ENCODE measurements at places on chromosomes 3 and 15.
A peak's percentile ranks its signal among the peaks of the same experiment; 100 is the strongest.

- DNase-seq = no peak
These were observed 14.9 kb downstream of the PSTPIP1 start for GRCh38 chr15:77009646-77010311.

- no peak for DNase-seq
These were observed 1.2 kb downstream of the GPR176 start for GRCh38 chr15:39918688-39919385.

GRCh38 chr15:36545467-36545992 lies 33.9 kb upstream of the CDIN1 start:
- no peak for DNase-seq

GRCh38 chr3:17329927-17330326 lies 412.5 kb downstream of the TBC1D5 start:
- no peak for DNase-seq

GRCh38 chr3:55622116-55622515 lies 135.0 kb upstream of the WNT5A start:
- no peak for DNase-seq

DNA sequence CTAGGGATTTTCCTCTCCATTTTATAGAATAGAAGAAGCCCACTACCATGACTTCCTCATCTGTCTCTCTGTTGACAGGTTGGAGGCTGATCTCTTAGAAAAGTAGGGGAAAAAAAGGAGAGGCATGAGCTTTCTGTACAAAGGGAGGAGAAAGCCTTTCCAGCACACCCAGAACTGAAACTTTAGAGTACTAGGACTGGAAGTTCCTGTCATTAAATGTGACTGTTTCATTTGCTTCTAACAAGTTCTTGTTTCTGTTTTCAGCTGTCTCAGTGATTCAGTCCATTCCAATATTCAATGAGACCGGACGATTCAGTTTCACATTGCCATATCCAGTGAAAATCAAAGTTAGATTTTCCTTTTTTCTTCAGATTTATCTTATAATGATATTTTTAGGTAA lies 39.0 kb downstream of the INTS14 start:
- no peak for DNase-seq

- no peak for DNase-seq
These were observed 280.3 kb downstream of the ZPLD1 start for GRCh38 chr3:102715030-102715697.

DNA sequence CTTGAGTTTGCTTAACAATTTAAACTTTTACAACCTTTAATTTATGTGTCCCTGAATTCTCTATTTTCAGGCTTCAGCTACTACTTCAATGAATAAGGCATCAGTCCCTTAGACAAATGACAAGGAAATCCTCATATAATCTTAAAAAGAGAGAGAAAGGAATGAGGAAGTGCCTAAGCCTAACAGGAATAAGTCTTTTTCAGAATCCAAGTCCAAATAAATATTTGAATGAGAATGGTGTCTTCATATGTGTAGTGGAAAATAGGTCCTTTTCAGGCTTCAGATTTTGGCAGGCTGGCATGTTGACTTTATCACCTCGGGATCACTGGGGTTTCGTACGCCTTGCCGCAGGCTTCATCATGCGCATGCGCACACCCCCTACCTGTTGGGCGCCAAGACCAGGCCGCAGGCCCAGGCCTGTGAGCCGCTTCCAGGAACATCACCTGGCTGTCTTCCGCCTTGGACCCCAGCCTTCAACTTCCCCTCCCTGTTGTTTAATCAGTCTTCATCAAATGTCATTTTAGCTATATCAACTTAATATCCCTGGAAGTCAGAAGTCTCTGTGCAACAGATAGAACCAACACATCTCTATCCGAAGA lies 334.5 kb downstream of the SOX2 start:
- no peak for DNase-seq

GRCh38 chr15:98751767-98752166 lies 103.4 kb downstream of the IGF1R start:
- DNase-seq = no peak

DNA sequence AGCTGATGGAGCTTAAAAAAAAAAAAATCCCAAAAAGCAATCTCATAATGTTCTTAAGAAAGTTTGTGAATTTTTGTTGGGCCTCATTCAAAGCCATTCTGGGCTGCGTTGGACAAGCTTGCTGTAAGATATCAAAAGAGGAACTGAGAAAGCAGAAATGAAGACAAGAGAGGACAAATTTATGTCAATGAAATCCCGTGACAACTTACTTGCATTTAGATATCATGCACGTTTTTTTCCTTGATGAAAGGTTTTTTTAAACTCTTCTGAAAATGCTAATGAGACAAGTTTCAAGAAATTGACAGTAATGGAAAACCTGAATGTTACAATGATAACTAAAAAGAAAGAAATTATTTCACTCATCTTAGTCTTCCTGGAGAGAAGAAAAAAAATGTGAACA lies 662.9 kb downstream of the SQOR start:
- DNase-seq = no peak

- no peak for DNase-seq
These were observed 80.6 kb downstream of the ARIH1 start for GRCh38 chr15:72554471-72555425.

- DNase-seq = peak; percentile 5
These were observed 38.9 kb downstream of the RYK start for GRCh38 chr3:134211797-134212196.

- DNase-seq = no peak
These were observed 11.1 kb upstream of the MBNL1 start for GRCh38 chr3:152257563-152258035.

- DNase-seq = no peak
These were observed 1141.0 kb downstream of the IGSF11 start for GRCh38 chr3:117893638-117894037.

GRCh38 chr3:122301063-122301462 lies 24.0 kb upstream of the CSTA start:
- no peak for DNase-seq

- no peak for DNase-seq
These were observed 46.1 kb downstream of the AGBL1 start for GRCh38 chr15:86125775-86126174.

DNA sequence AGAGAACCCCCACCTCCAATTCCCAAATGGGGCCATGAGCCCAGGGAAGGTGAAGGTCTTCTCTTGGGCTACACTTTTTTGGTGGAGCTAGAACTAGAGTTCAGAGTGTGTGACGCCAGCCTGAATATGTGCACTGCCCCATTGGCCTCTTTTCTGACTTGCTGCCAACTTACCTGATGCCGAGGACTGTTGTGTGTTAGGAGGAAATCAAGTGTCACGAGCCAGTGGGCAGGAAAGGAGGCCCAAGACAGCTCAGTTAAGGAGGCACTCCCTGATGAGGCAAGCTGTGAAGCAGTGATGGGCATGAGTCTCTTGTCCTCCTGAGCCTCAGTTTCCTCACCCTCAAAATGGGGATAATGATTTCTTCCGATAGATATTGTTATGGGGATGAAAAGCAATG lies 107.8 kb downstream of the ANP32A start:
- DNase-seq = no peak

GRCh38 chr15:73524919-73525318 lies 82.0 kb downstream of the REC114 start:
- DNase-seq = no peak

- DNase-seq = peak; percentile 62
These were observed 154.1 kb downstream of the LIPC start for GRCh38 chr15:58585693-58586443.

- DNase-seq = no peak
These were observed 114.3 kb downstream of the PPM1L start for GRCh38 chr3:160870327-160870726.

DNA sequence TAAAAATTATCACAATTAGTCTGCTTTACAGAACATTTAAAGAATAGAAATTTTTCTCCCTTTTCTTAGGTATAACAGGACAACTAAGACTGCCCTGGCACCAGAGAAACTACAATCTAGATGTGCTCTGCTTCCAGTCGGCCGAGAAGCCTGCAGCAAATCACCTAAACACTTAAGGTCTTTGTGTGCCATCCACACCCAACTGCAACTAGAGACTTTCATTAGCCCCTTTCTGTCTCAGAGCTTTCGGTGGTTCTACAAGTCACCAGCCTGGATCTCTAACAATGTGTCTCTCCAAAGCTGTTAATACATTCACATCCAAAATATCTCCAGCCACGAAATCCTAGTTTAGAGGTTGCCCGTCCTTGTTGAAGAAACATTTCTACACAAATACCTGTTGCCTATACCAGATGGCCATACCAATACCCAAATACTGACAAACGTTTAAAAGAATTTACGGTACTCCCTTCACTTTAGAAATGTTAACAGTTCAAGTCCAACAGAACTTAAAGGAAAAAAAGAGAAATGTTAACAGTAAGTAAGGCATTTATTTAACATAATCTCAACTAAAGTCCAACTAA lies 6.7 kb downstream of the PRC1 start:
- peak; percentile 18 for DNase-seq

DNA sequence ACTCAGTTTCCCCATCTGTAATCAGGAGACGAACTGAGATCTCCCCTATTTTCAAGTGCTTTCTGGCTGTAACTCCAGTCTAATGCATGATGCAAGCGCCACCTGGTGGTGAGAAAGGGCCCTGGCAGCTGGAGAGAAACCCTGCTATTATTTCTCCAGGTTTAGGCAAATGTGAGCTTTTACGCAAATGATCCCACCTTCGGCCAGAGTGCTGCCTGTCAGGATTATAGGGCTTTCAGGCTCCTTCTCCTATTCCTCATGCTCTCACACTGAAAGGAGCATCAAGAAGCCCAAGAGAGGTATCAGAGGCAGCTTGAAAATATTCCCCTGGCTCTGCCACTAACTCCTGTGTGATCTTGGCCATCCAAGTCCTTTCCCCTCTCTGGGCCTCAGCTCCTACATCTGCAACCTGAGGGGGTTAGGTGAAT lies 93.9 kb upstream of the RASGRF1 start:
- DNase-seq = peak; percentile 46

DNA sequence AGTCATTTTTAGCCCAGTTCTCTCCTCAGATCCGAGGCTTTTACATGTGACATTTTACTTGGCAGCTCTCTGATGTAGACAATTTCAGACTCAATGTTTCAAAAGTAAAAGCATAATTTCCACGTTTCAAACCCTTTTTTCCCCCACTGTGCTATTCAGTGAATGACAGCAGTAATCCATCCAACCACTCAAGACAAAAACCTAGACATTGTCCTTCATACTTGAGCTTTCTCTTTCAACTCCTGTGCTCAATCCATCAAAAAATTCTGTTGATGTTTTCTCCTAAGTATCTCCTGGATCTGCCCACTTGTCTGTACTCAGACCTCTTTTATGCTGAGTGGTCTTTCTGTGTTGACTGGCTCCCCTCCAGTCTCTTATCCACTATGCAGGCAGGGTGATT lies 214.7 kb downstream of the CHL1 start:
- no peak for DNase-seq

DNA sequence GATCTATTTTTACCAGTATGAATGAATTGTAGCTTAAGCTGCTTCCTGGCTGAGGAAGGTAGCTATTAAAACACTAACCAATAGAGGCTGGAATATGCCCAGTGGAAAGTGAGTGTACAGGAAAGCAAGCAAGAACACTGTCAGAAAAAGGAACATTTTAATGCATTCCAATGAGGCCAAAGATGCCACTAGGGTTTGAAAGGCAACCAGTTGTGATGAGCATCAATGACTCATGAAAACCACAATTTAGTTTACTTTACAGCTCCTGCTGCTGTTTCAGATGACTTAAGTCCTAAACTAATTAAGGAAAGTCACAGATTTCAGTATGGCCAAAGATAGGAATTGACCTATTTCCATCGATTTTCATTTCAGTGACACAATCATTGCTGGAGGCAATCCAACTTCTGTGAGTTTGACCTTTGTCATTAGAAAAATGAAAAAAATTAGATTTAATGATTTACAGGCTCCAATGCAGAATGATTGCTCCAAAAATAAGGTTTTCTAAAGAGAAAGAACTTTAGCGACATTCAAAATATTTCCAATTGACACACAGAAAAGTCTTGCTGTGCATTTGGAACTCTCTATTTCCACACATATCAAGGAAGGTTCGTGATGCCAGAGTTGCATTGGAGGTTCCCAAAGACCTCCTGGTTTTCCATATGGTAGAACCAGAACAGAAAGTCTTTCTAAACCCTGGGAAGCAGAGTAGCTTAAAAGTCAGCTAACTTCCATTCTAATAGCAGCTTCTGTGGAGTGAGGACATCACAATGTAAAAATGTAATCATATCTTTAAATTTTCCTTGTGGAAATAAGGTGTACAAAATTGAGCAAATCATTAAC lies 103.0 kb downstream of the SUCNR1 start:
- DNase-seq = no peak

DNA sequence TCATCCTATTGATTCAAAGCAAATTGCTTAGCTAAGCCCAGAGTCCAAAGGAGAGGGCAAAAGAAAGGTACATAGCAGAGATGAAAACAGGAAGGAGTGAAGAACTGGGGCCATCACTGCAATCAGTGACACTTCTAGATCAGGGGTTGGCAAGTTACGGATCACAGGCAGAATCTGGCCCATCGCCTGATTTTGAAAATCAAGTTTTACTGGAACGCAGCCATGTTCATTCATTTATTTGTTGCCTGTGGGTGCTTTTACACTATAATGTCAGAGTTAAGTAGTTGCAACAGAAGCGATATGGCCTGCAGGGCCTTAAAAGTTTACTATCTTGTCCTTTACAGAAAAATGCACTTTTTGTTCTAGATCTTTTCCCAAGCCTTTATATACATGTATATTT lies 271.7 kb upstream of the TOPAZ1 start:
- no peak for DNase-seq

DNA sequence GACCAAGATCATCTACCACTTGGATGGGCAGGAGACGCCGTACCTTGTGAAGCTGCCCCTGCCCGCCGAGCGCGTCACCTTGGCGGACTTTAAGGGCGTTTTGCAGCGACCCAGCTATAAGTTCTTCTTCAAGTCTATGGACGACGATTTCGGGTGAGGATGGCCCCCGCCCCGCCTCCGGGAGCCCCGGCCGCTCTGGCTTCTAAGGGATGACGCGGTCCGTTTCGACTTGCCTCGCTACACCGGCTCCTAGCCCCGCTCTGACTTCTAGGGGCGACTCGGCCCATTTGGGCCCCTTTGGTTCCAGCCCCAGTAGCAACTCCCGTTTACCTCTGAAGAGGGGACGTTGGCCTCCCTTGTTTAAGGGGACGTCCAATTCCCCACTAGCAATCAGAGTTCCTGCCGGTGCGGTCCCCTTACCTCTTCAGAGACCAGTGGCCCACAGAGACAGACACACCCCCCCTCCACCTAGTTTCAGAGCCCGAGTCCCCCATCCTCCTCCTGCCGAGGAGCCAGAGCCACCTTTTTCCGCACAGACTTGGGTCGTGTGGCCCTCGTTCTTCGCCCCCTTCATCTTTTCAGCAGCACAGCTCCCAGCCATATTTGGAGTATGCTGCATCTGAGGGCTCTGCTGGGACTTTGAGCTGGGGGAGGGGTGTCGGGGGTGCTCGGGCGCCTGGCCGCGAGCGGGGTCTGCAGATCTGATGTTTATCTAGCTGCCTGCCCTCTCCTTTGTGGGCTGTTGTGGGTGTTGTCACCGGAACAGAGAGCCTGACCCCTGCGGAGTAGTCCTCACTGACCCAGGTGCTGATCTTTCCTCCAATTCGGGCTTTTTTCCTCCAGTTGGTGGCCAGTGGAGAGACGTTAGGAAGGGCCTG lies 706 bp downstream of the DVL3 start:
- no peak for DNase-seq

DNA sequence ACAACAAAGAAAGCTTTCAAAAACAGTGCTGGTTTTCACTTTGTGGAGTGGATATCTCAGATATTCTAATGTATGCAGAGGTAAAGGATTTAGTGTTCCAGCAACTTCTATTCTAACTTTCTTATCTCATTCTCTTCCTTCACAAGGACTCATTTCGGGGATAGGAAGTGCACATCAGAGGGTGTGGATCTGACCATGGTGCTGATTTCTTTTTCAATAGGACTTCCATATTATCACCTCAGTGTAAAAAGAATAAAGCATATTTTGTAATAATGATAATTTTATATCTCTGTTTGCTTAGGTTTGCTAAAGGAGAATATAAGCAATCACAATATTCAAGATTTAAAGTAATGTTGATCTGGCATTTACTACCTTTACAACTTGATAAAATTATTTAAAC lies 12.5 kb upstream of the CADM2 start:
- no peak for DNase-seq
